ENCODE measurements at places on chromosomes 1 and 21.

DNA sequence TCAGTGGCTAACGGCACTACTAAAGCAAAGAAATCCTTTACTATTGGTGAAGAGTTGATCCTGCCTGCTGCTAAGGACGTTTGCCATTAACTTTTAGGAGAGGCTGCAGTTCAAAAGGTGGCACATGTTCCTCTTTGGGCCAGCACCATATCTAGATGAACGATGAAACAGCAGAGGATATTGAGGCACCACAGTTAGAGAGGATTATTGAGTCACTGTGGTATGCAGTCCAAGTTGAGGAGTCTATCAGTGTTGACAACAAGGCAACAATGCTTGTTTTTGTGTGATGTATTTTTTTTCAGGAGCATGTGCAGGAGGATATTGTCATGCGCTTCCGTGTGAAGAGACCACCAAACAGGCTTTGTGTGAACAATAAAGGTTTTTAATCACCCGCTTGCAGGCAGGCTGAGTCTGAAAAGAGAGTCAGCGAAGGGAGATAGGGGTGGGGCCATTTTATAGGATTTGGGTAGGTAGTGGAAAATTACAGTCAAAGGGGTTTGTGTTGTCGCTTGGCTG lies 80.9 kb downstream of the UCHL5 start:
- DNase-seq: no peak

DNA sequence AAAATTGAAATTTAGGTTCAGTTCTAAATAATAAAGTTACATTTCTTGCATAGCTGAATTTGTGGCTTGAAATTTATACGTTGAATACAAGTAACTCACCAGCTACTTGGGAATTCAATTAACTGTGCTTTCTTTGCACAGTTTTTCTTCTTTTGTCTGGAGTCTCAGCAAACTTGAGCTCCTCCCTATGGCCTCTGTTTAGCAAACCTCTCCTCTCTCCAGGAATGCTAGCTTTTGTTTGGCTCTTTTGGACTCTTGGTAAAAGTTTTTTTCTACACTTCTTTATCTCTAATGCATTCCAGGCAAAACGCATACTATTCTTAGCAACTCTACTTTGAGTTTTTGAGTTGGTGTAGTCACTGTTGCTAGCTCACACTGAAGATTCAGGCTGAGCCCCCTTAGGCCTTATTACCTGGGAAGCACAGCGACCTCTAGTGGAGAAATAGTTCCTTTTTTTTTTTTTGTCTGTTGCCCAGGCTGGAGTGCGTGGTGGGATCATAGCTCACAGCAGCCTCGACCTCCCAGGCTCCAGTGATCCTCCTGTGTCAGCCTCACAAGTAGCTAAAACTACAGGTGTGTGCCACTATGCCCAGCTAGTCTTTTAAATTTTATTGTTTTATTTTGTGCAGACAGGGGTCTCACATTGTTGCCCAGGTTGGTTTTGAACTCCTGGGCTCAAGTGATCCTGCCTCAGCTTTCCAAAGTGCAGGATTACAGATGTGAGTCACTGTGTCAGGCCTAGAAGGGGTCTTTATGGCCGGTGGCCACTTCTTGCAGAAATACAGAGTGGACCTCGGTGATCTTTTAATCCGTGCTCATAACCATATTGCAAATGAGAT lies 61.7 kb downstream of the CASQ2 start:
- peak; percentile 33 for DNase-seq

GRCh38 chr21:43307677-43308070 lies 119.3 kb downstream of the SIK1 start:
- no peak for DNase-seq

DNA sequence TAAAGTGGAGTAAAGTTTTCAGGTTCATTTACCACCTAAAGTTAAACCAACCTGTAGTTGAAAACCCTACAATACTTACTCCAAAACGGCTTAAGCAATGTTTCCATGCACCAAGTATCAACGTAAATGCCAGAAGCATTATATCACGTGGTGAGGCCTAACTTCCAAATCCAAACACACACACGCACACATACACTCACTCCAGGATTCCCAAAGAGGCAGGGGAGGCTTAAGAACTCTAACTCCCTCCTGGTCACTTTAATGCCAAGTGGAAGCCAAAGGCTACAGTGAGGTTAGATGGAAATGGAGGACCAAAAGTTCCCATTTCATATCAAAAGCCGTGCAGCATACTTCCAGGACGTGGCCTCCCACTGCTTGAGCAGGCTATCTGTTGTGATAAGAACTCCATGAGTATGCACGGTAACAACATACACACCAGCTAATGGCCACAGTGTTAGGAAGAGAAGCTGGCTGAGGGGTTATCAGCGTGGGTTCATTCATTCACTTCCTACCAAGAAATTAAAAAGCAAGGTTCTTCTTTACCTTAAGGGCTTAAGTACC lies 224.1 kb downstream of the SLC45A1 start:
- no peak for DNase-seq

DNA sequence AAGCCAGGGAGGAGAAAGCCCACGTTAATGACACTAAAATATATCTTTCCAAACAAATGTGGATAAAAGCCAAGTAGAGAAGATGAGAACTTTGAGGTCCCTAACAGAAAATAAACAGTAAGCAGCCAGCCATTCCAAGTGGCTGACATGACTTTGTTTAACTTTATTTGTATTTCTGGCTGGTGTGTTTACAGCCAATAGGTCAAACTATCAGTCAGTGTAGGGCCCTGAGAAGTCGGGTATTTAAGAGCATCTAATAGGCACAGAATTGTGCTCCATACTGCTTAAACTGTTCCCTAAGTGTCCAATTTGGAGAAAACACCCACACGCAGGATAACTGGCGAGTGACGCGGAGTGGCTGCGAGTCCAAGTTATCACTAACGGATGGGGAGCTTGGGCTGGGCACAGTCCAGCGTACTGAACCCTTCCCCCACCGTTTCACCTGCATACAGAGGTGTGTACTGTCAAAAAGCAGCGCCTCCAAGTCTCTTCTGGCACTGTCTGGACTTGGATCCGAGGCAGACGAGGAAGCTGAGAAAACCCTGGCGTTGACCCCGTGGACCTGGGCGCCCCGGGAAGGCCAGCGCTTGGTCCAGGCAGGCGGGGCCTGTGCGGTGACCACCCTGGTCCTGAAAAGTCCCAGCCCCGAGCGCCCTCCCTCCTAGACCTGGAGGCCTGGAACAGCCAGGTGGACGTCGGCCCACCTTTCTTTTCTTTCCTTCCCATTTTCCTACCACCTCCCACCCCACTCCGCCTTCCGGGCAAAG lies 662 bp upstream of the LGALS8 start:
- no peak for DNase-seq

GRCh38 chr1:207824691-207825408 lies 73.0 kb downstream of the CD46 start:
- DNase-seq: no peak

DNA sequence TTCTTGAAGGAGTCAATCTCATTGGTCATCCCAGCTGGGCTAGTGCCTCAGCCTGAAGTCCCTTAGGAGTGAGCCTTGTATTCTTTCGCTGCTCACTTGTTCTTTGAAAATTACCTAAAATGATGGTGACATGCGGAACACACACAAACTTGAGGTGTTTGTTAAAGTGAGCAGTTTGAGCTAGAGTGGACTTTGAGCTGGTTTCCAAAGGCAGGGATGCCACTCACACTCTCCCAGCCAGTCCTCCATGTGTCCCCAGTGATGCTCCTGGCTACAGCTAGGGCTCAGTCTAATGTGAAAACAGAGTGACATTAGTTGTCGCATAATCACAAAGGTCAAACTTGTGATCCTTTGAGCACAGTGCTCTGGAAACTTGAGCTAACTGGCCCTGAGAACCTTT lies 84.3 kb downstream of the DTL start:
- no peak for DNase-seq

DNA sequence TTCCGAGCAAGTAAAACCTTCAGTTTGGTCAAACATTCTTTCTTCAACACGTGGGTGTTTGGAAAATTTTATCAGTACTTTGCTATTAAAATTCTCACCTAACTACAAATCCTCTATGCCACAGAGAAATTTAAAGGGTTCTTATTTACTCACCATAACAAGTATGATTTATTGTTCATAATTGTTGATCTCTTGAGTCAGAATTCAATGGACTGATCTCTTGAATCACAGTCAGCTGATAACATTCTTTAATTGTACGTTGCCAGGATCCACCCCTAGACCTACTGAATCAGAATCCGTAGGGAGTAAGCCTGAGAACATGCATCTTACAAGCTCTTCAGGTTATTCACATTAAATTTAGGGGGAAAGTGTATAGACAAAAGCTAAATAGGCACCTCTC lies 51.2 kb downstream of the DIPK1A start:
- no peak for DNase-seq

DNA sequence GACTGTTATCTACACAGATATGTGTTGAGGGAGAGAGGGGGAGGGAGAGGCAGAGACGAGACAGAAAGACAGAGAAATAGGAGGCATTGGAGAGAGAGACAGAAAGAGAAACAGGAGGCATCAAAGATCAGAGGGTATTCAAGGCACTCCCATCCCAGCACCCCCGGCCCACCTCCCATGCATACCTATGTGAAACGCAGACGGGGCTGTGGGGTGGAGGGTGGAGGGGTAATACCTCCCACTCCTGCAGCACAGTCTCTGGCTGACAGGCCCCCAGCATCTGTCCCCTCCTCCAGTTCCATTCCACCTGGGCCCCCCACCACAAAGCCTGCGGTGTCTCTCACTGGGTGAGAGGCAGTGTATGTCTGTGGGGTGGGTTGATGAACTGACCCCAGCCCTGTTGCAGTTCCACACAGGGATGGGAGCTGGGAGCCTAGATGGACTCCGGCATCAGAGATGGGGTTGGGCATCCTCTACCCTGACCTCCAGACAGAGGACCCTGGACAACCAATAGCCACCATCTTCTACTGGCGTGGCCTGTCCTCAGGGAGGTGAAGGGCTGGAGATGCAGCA lies 49.7 kb downstream of the RAP1GAP start:
- no peak for DNase-seq

GRCh38 chr1:180652792-180653191 lies 21.0 kb downstream of the XPR1 start:
- no peak for DNase-seq

DNA sequence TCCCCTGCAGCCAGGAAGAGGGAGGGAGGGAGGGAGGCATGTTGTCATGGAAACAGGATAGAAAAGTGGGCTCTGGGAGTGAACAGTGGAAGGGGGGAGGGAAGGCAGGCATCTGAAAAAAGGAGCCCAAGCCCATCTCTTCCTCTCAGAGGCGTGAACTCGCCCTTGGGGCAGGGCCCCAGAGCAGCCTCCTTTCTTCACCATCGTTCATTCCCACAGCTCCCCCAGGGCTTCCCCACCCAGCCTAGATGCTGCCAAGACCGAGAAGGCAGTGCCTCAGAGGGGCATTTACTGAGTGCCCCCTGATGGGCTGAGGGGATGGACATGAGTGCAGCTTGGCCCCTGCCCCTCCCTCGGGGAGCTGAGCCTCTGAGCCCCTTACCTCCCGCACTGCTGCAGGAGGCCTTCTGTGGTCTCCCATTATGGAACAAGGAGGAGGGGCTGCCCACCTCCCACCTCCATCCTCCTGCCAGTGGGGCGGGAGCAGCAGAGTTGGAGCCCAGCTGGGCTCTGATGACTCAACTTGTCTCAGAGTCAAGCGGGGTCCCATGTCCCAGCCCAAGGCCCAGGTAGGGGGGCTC lies 39.1 kb upstream of the KIF21B start:
- DNase-seq: no peak

- DNase-seq: no peak
Observed at GRCh38 chr1:2233468-2233867, 5.3 kb downstream of the SKI start.

DNA sequence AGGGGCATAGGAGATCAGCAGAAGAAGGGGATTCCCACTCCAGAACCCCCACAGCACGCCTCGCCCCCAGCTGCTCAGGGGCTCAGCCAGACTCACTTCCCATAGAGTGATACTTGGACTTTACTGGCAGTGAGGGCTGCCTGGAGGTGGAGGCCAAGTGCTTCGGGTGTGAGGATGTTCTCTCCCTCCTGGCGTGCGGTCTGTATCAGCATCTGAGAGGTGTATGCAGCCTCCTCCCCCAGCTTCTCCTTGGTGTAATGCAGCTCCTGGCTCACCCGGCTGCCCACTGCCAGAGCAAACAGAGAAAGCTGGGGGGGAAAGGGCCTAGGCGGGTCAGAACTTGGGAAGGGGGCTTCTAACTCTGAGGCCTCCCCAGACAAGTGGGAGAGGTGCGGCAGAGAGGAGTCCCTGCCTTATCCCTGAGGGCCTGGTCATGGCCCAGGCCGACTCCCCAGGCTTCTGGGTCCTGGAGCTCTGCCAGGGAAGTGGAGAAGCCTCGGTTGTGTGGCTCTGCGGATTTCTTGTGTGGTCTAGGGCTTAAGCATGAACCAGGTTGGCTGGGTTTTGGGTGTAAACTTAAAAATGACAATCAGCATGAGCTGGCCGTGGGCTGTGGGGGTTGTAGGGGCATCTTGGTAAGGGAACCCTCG lies 10.9 kb downstream of the PTCH2 start:
- no peak for DNase-seq

DNA sequence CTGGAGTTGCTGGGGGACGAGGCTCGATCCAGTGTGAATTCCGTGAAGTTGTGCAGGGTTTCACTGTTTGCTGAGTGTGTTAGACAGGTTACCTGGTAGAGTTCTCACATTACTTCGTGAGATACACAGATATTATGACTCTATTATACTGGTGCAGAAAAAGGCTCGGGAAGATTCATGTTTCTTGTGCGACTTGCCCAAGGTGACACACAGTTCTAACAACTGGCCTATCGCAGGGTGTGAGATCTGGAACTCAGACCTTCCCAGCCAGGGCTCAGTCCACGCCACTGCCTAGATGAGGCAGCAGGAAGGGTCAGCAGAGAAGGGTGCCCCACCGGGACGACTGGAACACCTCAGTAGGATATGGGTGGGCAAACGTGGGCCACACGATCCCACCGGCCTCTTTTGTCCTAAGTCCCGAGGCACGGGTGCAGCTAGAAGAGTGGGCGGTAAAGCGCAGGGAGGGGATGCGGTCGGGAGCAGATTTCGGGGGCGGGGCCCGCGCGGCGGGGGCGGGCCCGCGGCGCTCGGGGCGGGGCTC lies 296 bp upstream of the RNPEP start:
- peak; percentile 25 for DNase-seq

DNA sequence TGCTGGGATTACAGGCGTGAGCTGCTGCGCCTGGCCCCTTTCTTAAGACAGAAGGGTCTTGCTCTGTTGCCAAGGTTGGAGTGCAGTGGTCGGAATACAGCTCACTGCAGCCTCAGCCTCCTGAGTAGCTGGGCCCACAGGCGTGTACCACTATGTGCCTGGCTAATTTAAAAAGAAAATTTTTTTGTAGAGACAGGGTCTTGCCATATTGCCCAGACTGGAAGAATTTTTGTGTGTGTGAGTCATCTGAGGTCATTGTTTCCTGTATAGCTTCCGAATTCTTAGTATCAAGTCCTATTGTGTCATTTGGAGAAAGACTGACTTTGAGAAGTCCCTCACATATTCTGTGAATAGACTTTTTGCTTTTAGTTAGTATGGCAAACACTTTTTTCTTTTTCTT lies 4.7 kb downstream of the SZRD1 start:
- DNase-seq: no peak

Measured in NCI-H524 (cell line).